ENCODE measurements at places on chromosomes 4 and X. TPM values are rescaled to one million over a fixed set of nuclear protein-coding genes. Genes with fewer than 3 reads are reported as not detected.

USP46 gene
- 69.1 TPM for polyA plus RNA-seq

ADGRG4 gene
- polyA plus RNA-seq = not detected

GUCY1B1 gene
- polyA plus RNA-seq = 25.0 TPM

AFM gene
- not detected for polyA plus RNA-seq

CCDC110 gene
- polyA plus RNA-seq = 1.1 TPM

LINC00632 gene
- 69.9 TPM for polyA plus RNA-seq

USP51 gene
- polyA plus RNA-seq = 1.4 TPM

Data from AG04450 (cell line).